ENCODE measurements at places on chromosomes 1 and 21.

DNA sequence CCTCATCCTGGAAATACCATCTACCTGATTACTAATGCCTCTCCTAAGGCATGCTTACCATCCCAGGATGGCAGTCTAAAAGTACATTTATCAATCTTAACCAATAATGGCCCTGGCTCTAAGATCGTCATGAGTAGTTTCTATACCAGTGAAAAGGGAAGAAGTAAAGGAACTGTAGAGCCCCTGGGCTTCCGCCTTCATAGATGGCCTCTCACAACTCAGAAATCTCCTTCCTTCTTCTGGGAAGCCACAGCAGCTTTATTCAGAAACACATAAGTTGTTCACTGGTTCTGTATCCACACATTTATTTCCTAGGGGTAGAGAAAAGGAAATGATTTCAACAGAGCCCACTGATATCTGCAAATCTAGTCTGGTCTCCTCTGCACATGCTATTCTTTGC, 41.0 kb upstream of the CD5L start:
- no peak for DNase-seq

- DNase-seq, result no peak
These were observed 150.6 kb upstream of the HOOK1 start for GRCh38 chr1:59664166-59664565.

DNA sequence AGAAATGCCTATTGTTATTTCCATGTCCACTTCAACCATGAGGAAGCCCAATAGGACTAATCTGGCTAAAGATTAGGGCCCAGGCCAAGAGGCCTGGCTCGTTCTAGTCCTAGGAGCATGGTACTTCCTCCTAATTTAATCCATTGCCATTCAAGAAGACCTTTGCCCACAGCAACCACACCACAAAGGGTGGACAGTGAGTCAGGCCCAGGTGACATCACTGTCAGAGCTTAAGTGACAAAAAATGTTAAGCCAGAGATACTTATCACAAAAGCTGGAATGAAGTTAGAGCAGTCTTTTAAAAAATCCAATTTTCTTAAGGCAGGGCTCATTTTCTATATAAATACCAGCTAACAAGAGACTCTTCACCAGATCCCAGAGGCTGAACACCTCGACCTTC, at the start of gene SPRR3:
Gene SPRR3, plus strand, starts transcription at position 368 of the 400 bp plus-strand sequence. CDS start 1,272 bp downstream, outside the sequence.
- no peak for DNase-seq

- DNase-seq, result no peak
These were observed 32.2 kb upstream of the MED18 start for GRCh38 chr1:28296401-28297261.

DNA sequence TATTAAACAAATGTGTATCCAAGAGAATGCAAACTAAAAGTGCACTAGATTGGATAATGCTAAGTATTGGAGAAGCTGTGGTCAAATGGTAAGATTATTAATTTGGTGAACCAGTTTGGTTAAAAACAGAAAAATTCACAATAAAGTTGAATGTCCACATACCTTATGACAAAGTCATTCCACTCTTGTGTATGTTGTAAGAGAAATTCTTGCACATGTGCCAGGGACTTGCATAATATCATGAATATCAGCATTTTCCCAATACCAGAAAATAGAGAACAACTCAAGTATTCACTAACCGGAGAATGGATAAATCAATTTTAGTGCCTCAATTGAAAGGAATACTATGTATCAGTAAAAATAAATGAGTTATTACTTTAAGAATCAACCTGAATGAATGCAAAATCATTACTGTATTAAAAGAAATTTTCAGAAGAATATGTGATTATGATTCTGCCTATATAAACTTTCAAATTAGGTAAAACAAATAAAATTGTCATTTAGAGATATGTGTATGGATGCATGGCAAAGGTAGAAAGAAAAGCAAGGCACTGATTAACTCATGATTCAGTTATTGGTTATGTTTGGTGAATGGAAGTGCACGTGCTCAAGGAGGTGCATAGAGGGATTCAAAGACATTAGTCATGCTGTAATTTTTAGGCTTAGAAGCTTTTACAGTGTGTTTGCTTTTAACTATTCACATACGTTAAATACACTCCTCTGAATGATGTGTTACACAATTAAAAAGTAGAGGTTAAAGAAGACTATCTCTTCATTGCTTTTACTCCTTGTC, 217.4 kb upstream of the KCNK2 start:
- DNase-seq, result no peak

- DNase-seq, result no peak
These were observed 103.5 kb downstream of the UCK2 start for GRCh38 chr1:165930961-165931360.

DNA sequence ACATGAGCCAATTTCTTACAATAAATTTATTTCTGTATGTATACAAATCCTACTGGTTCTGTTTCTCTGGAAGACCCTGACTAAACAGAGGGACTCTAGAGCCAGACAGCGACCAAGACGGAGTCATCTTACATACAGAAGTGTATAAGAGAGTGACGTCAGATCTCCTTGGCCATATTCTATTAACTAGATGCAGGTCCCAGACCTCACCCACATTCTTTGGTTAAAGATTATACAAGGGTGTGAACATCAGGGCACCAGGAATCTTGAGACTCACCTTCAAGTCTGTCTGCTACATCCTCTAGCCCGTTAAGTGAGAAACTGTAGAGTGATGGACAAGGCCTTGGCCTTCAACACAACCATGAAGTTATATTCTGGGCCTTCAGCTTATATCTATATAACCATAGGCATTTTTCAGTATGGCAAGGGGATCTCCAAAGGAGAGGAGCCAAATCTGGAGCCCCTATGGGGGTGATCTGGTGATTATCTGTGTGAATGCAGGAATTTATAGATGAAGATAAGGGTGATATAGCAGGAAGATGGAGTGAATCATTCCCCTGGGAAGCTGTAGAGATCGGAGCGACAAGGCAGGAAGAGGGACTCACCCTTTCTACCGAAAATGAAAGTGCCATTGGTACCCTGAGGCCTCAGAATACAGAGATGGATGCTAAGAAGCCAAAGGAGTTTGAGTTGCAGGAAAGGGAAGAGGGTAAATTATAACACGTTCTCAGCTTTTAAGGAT, 83.9 kb downstream of the ADAMTS1 start:
- no peak for DNase-seq

DNA sequence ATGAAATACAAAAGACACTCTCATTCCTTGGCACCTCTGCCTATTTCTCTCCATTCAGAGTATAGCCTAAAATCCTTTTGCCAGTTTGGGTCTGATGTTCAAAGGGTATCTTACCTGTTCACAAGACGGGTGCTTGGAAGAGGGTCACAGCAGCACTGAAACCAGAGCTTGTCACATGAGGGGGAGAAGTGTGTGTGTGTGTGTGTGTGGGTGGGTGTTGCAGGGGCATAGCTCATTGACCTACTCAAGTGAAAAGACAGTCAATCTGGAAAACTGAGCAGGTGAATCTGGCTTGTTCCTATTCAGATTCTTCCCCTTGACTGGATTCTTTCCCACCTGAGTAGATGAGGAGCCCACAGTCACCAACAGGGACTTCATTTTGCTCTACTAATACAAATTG, 63.9 kb downstream of the KCTD3 start:
- no peak for DNase-seq

- DNase-seq, result no peak
These were observed 222.6 kb upstream of the KCTD3 start for GRCh38 chr1:215344539-215344938.

- DNase-seq, result no peak
These were observed 26.5 kb downstream of the HRNR start for GRCh38 chr1:152197361-152197941.

DNA sequence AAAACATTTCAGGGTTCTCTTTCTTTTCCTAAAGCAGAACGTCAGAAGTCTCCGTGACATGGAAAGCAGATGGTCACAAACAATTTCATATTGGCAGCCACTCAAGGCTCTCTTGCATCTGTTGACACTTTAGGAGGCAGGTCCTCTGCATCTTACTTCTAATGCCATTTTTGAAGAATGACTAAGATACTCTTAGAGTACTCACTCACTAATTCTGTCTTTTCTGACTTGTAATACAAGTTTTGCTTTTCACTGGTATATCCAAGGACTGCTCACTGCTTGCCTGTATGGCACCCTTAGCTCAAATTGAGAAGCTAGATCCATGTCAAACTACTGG, 68.3 kb downstream of the PRRX1 start:
- DNase-seq, result no peak

DNA sequence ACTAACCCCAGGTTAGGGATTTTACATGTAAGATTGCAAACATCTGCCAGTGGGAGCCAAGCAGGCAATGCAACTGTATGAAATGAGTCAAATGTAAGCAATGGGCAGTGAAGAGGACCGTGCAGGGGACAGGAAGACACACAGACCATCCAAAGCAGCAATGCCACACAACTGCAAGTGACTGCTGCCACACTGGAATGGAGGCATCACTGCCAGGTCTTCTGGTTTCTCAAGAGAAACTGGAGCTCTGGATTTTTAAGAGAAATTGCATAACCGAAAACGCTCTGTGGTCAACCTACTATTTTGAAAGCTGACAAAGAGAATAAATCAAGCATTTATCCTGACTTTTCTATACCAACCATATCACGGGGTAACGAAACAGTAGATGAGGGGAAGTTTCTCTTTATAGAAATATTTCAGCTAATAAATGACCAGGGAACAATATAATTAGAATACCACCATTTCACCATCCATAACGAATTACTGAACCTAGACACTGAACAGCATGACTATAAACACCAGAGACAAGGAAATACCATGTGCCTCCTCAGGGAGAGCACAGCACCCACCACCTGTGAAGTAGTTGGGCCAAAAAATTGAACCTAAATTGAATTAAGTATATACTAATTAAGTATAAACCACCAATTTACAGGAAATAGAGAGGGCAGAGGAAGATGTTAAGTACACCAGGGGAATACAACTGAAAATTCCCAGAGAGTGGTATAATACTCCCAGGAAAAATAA, 4.4 kb downstream of the AK2 start:
- DNase-seq, result no peak

GRCh38 chr1:57672346-57673140, 248.7 kb upstream of the DAB1 start:
- DNase-seq, result no peak

- DNase-seq, result no peak
These were observed 58.8 kb upstream of the TBX15 start for GRCh38 chr1:119046785-119047438.

DNA sequence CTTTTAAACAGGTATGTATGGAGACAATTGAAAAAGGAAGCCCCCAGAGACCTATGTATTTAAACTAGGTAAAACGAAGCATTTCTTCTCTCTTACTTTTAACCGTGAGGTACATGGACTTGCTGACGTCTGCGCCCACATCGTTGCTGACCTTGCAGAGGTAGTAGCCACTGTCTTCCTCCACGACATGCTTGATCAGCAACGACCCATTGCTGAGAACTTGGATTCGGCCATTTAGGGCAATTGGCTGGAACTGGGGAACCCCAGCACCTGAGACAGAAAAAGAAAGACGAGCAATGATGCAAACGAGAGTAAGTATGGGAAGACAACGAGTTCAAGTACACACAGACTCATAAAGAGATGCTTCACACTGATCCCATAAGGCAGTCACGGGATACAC, 408.8 kb downstream of the PCP4 start:
- DNase-seq, result no peak

GRCh38 chr1:44775930-44776729, 790 bp downstream of the RPS8 start:
- DNase-seq, result no peak

- DNase-seq, result no peak
These were observed 54.6 kb downstream of the GORAB start for GRCh38 chr1:170586321-170587252.

- no peak for DNase-seq
These were observed 56.4 kb downstream of the AJAP1 start for GRCh38 chr1:4710592-4711415.

- DNase-seq, result peak; percentile 71
These were observed 45.5 kb upstream of the RASAL2 start for GRCh38 chr1:178048426-178048825.

- no peak for DNase-seq
These were observed 69.2 kb upstream of the AJAP1 start for GRCh38 chr1:4585216-4585615.

GRCh38 chr1:237287876-237288521, 246.0 kb downstream of the RYR2 start:
- no peak for DNase-seq

DNA sequence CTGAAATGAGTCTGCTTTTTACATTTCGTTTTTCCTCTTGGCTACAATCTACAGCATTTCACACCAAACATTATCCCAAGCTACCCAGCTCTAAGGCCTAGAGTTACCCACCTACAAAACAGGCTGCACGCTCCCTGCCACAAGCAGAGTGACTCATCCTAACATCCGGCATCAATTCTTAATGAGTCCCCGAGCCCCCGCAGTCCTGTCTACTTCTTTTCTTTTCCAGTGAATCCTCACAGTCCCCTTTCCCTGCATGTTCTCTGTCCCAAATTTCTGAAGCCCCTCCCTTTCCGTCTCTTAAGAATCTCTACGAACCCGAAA, 650 bp downstream of the PCNX2 start:
- peak; percentile 82 for DNase-seq

DNA sequence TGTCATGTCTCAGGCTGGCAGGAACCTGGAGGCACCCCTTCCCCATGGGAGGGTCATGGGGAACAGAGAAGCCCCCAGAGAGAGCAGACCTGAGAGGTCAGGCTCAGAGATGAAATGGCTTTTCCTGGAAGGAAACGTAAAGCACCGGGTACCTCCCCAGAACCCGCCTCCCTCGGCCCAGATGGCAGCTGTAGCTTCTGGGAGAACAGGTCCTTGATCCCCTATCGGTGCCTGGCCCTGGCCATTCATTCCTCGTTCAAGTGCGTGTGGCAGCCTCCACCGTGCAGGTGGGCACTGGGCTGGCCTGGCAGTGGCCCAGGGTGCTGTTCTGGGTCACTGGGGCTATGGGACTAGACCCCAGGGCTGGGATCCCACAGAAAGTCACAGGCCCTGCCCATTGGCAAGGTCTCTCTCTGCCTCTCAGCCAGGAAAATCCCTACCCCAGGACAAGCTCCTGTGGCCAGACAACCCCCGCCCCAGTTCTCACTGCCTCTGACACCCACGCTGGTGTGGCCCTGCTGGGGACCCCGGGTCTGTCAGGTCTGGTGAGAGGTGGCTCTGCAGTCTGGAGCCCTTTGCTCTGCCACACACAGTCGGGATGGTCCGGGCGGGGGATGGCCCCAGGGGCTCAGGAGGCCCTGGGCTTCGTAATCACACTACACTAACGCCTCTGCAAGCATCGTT, 183.2 kb upstream of the VAMP3 start:
- no peak for DNase-seq

Measured in COLO829 (cell line).